ENCODE measurements at places on chromosomes 7 and 10.

DNA sequence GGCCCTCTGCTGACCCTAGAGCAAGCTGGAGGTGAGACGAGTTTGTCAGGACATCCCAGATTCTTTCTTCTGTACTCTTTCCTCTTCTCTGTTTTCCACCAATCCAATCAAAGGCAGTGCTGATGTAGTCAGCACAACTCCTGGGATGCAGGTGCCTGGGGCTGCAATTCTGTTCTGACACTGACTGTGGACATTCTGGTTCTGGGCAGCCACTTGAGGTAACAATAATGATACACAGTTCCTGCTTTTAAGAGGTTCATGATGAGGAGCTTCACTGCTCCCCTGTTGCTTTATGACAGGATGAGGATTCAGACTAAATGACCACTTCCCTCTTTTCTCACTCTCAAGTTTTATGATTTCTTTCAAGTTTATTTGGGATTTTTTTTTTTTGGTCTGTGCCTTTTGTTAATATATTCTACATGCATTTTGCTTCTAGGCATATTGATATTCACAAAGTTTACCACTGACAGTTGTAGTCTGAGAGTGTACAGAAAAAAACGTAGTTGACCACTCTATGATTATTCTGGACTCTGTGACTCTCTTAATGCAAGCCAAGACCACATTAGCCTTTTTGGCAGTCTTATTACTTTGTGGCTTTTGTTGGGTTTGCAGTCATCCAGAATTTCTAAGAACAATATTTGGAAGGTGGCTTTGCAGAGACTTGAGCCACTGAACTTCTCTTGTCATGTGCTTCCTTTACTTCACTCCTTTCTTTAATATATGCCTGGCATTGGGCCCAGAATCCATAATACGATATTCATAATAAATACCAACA, 247.6 kb downstream of the AUTS2 start:
- no peak for DNase-seq

DNA sequence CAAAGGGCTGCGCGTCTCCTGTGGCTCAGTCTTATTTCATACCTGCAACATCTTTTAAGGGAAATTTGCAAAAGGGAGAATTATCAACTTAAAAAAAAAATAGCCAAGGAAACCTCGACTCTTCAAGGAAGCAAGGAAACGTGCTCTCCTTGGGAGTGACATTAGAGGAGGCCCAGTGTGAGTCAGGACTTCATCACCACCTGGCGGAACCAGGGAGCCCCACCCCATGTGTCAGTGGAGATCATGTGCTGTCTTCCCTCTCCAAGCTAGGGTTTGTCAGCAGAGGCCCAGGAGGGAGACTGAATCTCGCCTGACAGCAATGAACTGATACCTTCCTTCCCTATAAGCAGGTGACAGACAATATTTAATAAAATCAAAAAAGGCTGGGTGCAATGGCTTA, 28.9 kb downstream of the POR start:
- DNase-seq, result no peak

- DNase-seq, result no peak
These were observed 35.2 kb upstream of the GDF10 start for GRCh38 chr10:47264797-47265281.

DNA sequence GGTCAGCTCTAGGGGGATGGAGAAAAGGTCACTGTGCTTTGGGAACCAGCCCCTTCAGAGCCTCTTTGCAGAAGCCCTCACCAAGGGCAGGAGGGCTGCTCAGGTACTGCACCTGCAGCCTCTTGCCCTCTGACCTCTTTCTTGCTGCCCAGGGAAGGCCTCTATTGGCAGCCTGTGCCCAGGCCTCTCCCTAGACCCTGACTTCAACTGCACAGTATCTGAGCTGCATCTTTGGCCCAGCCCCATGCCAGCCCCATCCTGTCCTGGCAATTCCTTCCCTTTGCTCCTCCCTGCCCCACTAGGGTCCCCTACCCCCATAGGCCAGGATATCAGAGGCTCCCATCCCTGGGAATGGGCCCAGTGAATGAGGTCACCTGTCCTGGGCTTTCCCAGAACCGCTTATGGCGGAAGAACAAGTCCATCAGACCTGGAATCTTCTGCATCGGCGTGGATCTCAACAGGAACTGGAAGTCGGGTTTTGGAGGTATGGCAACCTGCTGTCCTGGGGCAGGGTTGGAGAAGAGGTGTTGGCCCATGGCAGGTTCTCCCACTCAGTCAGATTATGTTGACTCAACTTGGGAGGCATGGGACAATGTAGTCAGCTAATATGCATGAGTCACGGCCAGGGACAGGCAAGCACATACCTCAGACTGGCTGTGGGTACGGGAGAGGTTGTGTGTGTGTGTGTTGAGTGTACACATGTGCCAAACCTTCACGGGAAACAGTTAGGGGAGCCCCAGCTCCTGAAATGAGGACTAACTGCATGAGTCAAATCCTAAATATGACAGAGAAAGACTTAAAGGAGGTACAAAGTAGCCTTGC, 17.1 kb upstream of the CPA1 start:
- DNase-seq, result no peak

- DNase-seq, result no peak
These were observed 111.3 kb upstream of the KCTD7 start for GRCh38 chr7:66517212-66517909.
